ENCODE measurements at places on chromosomes 12 and 14.

GRCh38 chr12:19890024-19890423 is 450.7 kb downstream of the AEBP2 start:
- DNase-seq: no peak

DNA sequence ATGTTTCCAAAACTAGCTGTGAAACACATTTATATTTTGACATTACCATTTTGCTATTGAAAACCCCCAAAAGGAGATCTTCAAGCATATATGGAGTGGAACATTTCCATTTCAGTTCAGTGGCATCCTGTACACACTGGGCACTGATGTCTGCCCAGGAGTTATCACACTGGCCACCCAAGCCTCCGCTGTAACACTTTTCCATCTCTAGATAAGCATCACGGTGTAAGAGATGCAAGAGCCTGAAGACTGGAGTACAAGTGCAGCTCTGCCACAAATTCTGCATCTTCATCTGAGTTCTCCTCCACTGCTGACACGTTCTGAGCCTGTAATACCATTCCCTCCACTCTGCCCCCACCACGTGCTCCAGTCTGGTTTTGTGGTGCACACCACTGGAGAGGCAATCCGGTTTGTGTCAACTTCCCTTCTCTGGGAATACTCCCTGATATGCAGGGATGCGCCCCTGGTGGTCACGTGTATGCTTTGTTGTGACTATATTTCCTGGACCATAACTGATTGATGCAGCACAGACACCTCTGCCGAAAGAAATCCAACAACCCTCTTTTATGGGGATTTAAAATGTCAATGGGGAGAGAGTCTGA is 12.7 kb downstream of the SPTLC2 start:
- DNase-seq: no peak

- DNase-seq: no peak
Measured at GRCh38 chr12:103955811-103956508, 9.7 kb upstream of the TDG start.

GRCh38 chr14:44041700-44042099 is 465.4 kb downstream of the FSCB start:
- DNase-seq: no peak

GRCh38 chr12:47223848-47224213 is 144.1 kb upstream of the AMIGO2 start:
- DNase-seq: no peak

GRCh38 chr12:20220339-20220738 is 148.0 kb upstream of the PDE3A start:
- DNase-seq: no peak

DNA sequence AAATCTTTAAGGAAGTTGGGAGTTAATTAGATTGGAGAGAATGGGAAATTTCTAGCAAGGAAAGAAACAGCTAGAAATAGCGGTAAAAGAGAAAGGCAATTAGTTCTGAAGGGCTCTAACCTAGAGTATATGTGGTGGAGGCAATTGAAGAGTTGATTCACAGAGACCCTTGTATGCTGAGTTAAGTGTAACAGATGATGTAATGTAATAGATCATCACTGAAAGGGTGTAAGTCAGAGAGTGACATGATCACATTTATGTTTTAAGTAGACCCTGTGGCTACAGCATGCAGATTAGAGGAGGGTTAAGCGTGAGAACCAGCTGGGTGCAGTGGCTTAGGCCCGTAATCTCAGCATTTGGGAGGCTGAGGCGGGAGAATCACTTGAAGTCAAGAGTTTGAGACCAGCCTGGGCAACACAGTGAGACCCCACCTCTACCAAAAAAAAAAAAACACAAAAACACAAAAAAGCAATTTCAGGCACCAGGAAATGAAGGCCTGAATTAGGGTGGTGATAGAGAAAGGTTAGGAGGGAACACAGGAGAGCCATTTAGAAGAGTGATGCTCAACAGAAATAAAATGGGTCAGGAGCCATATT is 3.0 kb downstream of the RBP5 start:
- DNase-seq: no peak

DNA sequence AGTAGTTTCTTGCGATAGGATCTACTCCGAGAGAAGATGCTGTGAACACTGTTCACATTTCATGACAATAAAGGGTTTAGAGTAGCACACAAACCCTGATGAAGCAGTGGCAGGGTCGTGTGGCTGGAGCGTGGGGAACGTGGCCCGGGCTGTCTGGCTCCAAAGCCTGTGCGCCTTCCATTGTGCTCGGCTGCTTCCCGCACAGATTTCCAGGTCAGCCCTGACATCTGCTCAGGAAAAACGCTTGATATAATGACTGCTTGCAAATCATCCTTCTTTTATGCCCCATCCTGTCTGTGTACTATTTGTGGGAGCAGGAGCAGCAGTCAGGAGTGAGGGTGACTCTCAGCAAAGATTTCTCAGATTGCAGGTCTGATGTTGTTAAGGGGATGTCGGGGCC is 78.6 kb downstream of the EML1 start:
- no peak for DNase-seq

DNA sequence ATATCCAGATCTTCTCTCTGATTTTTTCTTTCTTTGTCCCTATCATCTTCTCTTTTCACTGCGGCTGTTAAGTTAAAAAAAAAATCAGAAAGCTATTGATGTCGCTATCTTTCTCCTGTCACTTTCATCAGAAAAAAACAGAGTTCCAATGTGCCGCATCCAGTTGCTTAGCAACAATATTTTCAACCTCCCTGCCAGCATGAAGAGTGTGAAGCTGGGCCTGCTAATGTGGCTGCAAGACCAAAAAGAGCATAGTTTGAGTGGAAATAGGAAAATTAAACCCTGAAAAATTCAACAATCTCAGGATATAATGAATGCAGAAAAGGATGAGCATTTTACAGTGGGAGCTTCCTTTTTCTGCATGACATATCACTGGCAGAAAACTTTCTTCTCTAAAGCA is 1025.4 kb upstream of the LRFN5 start:
- no peak for DNase-seq

GRCh38 chr14:55074662-55075061 is 23.2 kb downstream of the MAPK1IP1L start:
- DNase-seq: no peak

DNA sequence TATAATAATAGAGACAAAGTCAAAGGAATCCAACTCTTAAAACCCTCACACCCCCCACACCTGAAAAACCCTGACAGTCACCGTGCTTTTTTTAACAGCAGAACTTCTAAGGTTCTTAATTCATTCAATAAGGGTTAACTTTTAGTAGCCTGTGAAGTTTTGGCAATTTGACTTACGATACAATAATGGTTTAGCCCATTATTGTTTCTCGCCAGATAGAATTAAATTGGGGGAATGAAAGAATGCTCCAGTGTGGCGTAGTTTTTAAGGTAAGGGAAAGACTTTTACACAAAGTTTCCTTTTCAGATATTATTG is 604 bp upstream of the MAGOHB start:
- DNase-seq: no peak

- no peak for DNase-seq
Measured at GRCh38 chr12:16844875-16845274, 238.9 kb upstream of the LMO3 start.

GRCh38 chr12:70774055-70774454 is 136.8 kb upstream of the PTPRB start:
- DNase-seq: no peak

GRCh38 chr12:52347016-52347415 is 20.3 kb downstream of the KRT85 start:
- no peak for DNase-seq

- DNase-seq: no peak
Measured at GRCh38 chr14:100989924-100990323, 86.4 kb upstream of the RTL1 start.

DNA sequence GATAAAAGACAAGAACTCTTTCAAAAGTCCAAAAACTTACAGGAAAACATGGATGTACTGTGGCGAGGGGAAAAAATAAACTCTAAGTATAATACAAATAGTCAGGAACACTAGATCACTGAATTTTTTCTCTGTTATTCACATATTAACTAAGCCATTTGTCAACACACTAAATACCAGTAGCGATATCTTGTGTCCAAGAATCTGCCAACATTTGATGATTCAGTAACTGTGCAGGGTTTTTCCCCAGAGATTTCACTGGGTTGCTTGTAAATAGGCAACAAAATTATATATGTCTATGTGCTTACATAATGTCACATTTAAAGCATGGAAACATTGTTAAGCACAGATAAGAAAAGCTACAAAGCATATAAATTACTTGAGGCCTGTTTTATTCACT is 205.9 kb downstream of the KIF21A start:
- DNase-seq: no peak

DNA sequence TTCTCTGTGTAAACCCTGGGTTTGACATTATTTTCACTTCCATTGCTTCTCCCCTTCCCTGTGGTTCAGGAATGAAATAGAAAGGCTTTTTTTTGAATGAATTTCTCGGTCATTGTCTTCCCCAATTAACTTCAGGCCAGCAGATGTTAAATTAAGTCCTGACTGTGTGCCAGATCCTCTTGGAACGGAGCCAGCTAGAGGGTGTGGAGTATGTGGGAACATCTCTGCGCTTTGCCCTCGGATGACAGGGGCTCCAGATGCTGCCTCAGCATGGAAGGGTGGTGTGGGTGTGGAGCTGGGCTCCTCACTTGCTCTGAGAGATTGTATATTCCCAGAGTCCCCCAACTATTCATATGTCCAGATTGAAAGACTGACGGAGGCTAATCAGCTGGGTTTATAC is 13.1 kb downstream of the KRT85 start:
- DNase-seq: no peak
